ENCODE measurements at places on chromosomes 5 and 9.

GRCh38 chr5:110255194-110255593, 471.3 kb downstream of the TMEM232 start:
- DNase-seq, result no peak

DNA sequence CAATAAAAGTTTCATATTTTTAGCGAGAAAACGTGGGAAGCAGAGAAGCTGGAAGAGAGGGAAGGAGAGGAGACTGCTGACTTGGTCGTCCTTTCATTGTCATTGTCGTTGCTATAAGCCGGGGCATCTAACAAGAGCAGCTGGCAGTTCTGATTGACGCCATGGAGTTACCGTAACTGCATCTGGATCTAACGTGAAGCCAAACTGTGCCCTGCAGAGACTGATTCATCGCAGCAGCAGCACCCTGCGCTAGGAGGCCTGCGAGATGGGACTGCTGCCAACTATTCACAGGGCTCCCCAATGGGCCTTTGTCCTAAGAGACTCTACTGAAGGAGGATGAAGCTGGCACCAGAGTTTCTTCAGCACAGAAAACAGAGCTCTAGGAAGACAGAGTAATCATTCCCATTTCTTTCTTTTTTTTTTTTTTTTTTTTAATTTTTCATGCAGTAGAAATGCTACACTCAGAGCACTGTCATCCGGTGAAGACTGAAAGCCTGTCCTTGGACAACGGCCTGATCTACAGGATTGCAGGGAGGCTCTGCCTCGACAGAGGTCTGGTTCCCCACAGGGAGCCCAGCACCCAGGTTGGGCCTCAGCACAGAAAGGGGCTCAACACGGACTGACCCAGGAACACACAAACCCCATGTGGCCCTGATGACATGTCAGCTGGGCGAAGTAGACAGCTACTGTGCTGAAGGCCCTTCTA, 47.8 kb downstream of the RETREG1 start:
- no peak for DNase-seq

GRCh38 chr9:72772661-72773060, 180.2 kb downstream of the ALDH1A1 start:
- no peak for DNase-seq

DNA sequence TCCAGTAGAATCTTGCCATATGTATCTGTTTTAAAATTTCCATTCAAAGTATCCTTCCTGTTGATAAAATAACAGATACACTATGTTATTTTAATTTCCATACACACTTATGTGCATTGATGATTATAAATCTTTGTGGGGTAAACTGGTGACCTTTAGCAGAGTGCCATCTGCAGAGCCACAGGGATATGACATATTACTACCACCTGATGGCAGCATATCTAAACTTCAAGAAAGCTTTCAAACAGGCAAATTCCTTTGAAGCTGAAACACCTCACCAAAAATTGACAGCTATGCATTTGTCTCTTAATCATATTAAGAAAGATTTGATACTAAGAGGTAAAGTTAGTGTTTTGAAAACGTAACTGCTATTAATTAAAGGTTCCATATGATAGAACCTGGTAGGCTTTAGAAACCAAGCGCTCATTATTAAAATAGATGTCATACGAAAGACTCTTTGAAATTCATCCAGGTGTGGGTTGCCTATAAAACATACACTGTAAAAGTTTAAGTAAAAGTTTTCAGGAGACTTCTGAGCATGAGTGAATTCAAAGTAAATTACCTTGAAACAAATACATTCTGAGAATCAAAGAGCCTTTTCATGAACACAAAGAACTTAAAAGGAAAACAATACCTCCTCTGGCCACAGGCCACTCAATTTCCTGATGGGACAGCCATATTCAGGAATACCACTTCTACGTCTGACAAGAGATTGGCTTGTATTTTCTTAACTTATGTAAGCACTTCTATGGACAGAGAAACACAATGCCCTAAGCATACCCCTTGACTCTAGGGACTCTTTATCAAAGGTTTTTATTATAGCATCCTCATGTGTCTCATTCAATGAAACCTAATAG, 93.3 kb downstream of the KIAA0825 start:
- DNase-seq, result peak; percentile 64

- DNase-seq, result no peak
These were observed 265.7 kb upstream of the PANK3 start for GRCh38 chr5:168844922-168845296.

- no peak for DNase-seq
These were observed 779.1 kb downstream of the NR2F1-AS1 start for GRCh38 chr5:92801911-92802310.

DNA sequence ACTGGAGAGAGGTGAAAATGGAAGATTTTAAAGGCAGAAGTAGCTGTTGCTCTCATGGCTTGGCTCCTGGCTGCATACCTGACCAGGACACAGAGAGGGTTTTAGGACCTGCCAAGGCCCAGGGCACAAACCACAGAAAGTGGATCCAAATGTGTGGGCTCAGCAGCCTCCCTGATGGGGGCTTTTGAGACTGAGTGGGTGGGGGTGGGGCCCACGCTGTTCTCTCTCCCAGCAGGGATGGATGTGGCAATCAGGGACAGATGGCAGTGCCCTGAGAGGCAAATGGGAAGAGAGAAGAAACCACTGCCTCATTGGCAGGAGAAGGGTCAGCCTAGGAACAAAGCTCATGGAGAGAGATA, 34.9 kb upstream of the TIFAB start:
- peak; percentile 29 for DNase-seq

DNA sequence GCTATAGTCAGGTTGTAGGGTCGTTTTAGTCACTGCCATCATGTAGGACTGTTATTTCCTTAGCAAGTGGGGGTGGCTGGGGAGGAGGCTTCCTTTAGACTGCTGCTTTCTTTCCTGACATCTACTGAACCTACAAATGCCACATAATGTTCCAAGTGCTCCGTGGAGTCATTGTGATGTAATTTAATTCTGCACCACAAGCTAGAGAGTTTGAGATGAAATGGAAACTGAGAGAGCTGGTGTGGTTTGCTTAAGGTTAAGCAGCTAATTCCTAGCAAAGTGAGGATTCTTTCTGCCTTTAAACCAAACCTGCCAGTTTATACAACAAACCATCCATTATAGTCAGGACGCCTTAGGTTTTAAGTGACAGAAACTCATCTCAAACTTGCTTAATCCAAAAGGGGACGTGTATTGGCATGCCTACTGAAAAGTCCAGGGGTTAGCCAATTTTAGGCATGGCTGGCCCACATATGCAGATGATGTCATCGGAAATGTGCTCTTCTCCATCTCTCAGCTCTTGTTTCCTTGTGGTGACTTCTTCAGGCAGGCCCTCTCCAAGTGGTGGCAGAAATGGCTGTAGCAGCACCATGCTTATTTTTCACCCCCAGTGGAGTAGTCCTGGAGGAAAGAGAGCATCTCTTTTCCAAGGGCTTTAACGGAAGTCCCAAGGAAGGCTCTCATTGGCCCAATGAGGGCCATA, 30.5 kb downstream of the ZNF618 start:
- DNase-seq, result peak; percentile 78

- DNase-seq, result no peak
These were observed 635.4 kb downstream of the IRX1 start for GRCh38 chr5:4230786-4231641.

GRCh38 chr9:96052686-96053085, 177.2 kb downstream of the ERCC6L2 start:
- no peak for DNase-seq

DNA sequence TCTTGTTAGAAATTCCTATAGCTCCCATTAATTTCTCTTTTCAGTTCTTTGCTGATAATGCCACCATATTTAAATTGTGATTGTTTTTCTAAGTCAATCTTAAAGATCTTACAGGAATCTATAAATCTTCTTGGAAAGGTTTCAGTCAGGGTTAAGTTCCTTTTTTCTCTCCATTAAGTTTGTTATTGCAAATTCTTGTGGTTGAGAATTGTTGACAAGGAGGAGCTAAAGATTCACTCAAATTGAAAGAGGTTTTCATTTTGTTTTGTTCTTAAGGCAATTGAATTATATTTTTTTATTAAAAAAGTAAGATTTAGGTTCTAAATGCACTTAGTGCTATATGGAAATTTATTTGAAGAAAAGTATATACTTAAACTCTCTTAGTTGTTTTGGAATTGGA, 213.4 kb downstream of the PRR16 start:
- no peak for DNase-seq

GRCh38 chr5:36161361-36161760, 9.4 kb downstream of the SKP2 start:
- no peak for DNase-seq

DNA sequence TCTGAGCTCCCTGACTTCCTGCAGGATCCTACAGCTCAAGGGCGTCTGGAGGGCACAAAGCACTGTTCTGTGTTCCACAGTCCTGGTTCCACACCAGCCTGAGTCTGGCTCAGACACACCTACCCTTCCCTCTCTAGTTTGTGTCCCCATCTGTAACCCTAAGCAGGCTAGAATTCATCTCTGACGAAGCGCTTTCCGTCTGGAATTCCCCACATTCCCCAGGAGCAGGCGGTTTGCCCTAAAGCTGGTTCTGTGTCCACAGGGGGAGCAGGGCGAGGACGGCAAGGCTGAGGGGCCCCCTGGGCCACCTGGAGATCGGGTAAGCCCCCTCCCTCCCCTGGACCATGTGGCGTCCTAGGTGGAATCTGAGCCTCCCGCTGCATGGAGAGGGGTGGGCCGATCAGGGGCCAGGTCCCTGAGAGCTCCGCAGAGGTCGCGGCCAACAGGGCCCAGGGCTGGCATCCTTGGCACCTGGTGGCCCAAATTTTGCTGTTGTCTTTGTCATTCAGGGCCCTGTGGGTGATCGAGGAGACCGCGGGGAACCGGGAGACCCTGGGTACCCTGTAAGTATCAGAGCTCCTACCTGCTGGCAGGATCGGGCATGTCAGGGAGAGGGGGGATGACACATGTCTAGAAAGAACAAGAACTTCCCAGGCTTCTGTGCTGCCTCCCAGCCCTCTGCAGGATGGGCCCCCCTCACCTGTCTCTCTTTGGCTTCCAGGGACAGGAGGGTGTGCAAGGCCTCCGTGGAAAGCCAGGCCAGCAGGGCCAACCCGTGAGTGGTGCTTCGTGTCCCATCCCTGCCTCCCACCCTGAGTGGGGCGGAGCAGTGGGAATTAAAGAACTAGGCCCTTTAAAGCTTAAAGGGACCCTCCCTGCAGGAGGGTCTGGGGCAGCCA, 34.5 kb upstream of the ORM1 start:
- no peak for DNase-seq

DNA sequence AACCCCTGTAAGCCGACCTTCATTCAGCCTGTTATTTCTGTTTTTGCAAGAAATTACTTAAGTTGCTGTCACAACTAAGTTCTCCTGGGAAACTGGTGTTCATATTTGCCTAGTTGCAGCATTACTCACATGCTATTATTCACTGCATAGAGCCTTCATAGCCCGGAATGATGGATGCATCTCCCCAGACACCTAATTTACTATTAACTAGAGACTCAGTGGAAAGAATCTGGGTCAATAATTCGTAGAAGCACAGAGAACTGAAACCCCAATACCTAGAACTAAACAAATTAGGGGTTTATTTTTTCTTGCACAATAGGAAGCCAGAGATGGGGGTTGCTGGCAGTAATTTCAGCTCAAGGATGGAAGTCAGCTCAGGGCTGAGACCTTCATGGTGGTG, 45.7 kb upstream of the FAM170A start:
- DNase-seq, result no peak

DNA sequence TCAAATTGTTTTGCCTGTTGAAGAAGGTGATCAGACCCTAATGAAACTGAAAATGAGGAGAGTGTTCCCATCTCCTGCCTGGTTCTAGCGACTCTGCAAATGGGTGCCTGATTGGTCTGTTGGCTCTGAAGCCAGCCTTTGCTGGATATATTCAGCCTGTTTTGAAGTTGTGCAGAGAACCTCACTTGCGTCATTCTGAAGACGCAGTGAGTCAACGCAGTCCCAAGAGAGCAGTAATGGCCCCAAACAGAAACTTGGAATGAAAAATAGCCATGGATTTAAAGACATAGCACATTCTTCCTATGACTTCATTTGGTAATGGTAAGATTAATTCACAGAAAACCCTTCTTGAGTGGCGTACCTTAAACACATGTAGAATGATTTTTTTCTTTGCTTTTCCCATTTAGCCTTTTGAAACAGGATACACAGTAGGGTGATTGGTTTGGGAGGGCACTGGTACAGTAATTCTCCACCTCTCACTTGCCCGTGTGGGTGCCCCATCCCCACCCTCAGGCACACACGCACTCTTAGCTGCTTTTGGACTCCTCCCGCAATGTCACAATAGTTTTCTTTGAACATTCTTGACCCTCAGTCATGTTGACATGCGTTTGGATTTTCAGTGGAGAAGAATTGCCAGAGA, 54.1 kb upstream of the ABL1 start:
- no peak for DNase-seq

GRCh38 chr9:84615544-84615943, 54.0 kb upstream of the NTRK2 start:
- DNase-seq, result no peak

DNA sequence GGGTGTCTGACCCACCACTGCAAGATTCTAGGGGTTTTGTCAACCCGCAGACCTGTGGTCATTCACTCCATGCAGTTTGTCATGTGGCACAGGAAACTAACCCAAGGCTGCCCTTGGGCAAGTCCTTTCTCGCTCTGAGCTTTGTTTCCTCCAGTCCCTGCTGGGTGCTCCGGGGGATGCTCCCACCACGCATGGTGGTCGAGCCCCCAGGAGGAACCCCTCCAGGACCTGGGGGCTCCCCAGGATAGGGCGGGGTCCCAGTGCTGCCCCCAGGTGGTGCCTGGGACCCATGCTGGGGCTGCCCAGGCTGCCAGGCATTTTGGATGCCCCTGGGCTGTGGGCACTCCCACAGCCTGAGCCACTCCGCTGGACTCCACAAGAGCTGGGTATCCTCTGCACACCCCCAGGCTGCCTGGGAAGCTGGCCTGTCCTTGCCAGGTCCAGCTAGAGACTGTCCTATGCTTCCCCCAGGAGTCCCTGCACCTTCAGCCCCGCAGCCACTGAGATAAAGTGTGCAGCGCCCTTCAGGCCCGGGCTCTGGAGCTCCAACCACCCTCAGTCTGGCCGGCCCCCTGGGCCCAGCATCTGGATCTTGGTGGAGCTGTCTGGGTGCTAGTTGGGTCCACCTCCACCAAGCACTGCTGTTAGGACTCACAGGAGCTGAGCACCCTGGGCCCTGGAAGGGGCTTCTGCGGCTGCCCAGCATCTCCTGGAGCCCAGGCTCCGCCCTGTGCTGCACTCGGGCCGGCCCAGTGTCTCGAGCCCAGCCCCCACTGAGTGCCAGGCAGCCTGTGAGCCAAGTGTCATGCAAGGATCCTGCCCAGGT, 104.3 kb downstream of the PHF2 start:
- DNase-seq, result no peak

GRCh38 chr9:96126321-96126881, 175.6 kb downstream of the HSD17B3 start:
- DNase-seq, result no peak

GRCh38 chr5:96942078-96942477, 6.2 kb downstream of the LNPEP start:
- no peak for DNase-seq

All from suppressor macrophage (primary cell).